ENCODE measurements at places on chromosomes 4 and X.

GRCh38 chr4:1375761-1376322 is 28.8 kb downstream of the UVSSA start:
- no peak for DNase-seq

- DNase-seq = no peak
Observed at GRCh38 chr4:77021614-77022089, 54.1 kb downstream of the CCNI start.

DNA sequence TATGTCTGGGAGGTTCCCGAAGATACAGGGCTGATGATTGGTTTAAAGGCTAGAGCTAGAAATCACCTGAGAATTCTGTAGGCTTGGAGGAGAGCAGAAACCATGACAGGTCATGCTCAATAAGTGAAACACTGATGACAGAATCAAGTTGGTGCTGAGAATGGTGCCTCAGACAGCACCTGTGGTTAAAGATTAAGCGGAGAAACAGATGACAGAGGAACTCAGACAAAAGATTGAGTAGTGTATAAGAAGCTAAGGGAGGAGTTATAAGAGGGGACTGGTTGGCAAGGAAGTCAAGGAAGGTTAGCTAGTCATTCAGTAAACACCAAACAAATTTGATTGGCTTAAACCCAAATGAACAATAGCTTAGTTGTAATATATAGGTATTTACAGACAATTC is 385.4 kb upstream of the CNKSR2 start:
- DNase-seq = no peak

DNA sequence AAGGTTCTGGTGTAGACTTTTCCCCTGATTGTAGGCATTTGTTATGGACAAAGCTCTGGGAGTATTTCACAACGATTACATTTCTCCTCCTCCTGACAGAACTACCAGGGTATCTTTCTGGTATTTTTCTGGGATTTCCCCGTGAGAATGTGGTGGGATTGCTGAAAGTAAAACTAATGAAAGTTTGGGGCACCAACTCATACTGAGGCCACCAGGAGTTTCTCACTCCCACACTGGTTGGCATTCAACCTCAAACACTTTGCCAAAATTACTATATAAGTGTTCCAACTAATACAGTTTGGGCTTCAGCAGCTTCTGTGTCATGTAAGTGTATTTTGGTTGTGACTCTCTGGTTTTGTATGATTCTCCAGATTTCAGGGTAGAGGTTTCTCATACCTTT is 855.1 kb downstream of the GLUD2 start:
- no peak for DNase-seq

GRCh38 chr4:104490770-104491480 is 3.8 kb downstream of the CXXC4 start:
- peak; percentile 81 for DNase-seq

- no peak for DNase-seq
Observed at GRCh38 chr4:108192935-108193334, 24.2 kb upstream of the LEF1 start.

GRCh38 chr4:88456670-88457306 is at the start of gene HERC5:
TSS of gene HERC5 (plus strand) at chr4:88457119. CDS start at chr4:88457270, 151 bp downstream.
- no peak for DNase-seq
